ENCODE measurements at places on chromosomes 2 and 18.
A peak's percentile ranks its signal among the peaks of the same experiment; 100 is the strongest.

DNA sequence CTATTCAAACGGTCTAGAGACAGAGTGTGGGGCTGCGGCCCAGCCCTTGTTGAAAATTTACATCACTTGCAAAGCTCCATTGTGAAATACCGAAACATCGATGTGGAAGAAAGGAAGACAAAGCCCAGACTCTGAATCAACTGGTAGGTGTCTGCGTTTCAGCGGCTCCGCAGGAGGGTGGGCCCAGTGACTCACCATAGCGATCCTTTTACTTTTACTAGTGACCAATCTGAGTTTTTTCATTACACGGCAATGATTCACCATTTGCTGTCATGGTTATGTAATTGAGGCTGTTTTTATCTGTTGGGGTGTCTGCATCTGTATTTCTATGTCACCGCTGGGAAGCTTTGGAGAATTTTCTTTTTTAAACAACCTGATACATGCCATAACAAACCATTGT is 66.6 kb upstream of the ODC1 start:
- DNase-seq = no peak

DNA sequence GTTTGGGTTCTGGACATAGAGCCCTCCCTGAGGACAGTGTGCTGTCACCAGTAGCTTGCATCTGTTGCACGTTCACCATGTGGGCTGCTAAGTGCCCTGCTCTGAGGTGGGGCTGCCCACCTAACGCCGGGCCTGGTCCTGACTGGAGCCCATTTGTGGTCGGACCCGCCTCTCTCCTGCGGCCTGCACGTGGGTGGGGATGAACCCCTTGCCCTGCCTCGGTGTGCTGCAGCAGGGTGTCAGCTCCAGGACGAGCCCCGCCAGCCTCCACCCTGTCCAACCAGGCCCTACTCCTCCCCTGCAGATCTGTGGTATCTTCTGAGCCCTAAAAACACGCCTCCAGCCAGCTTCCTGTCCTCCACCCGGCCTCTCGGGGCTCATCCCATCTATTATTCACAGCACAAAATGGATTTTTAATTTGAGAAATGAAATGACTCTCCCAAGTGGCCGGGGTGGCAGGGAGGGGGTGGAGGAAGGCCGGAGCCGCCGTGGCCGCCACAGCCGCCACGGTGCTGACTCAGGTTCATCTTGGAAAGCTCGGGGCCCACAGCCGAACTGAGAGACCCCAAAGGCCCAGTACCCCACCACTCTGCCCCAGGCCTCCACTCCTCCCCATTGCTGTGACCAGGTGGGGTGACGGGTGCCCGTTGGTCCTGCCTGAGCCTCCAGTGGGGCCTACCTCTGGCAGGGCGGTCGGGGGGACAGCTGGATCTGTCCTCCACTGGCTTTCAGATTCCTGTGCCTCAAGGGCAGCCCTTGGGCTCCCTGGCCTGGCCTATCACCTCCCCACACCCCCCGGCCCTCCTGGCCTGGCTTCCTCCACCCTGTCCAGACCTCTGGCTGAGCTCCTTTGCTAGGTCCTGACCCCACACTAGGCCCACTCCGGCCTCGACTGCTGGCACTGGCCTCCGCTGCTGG is 2.8 kb upstream of the ECEL1 start:
- DNase-seq = no peak

- no peak for DNase-seq
Observed at GRCh38 chr18:56443166-56443907, 195.1 kb downstream of the TXNL1 start.

GRCh38 chr18:2570772-2571199 is 519 bp downstream of the METTL4 start:
- peak; percentile 15 for DNase-seq

- DNase-seq = no peak
Observed at GRCh38 chr18:35494251-35495220, 3.2 kb downstream of the INO80C start.

DNA sequence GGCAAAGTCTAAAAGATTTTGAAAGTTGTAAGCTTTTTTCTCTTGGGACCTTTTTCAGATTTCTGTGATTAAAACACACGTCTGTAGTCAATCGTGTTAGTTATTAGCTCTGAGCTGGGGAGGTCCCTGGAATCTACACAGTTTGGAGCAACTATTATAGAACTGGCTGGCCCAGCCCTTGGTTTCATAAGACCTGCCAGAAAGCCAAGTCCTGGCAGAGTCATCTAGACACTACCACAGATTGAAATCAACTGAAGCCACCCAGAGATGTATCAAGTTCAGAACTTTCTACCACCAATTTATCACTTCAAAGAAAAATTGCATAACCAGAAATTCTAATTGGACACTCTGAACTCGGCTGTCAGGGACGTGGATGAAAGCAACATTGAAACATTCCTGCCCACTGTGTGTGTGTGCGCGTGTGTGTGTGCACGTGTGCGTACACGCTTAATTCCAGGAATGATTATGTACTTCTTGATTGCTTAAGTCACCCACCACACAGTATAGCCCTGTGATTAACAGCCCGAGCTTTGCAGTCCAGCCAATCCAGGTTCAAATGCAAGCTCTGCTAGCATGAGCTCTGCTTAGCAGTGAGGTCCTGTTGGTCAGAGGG is 126.3 kb downstream of the TPGS2 start:
- no peak for DNase-seq

GRCh38 chr2:3600256-3600855 is 5.4 kb downstream of the COLEC11 start:
- DNase-seq = no peak

- DNase-seq = no peak
Observed at GRCh38 chr2:241947876-241948275, 78.3 kb downstream of the RTP5 start.

GRCh38 chr2:180322781-180323180 is 315.7 kb upstream of the CWC22 start:
- no peak for DNase-seq

- no peak for DNase-seq
Observed at GRCh38 chr18:7637269-7637668, 70.2 kb downstream of the PTPRM start.

Data from activated CD4-positive, CD25-positive, alpha-beta regulatory T cell treated with anti-CD3 and anti-CD28 coated beads, Interleukin-2, amount 50 U/mL, for 16 hours (primary cell).